ENCODE measurements at places on chromosomes 11 and 22.
A peak's percentile ranks its signal among the peaks of the same experiment; 100 is the strongest.

DNA sequence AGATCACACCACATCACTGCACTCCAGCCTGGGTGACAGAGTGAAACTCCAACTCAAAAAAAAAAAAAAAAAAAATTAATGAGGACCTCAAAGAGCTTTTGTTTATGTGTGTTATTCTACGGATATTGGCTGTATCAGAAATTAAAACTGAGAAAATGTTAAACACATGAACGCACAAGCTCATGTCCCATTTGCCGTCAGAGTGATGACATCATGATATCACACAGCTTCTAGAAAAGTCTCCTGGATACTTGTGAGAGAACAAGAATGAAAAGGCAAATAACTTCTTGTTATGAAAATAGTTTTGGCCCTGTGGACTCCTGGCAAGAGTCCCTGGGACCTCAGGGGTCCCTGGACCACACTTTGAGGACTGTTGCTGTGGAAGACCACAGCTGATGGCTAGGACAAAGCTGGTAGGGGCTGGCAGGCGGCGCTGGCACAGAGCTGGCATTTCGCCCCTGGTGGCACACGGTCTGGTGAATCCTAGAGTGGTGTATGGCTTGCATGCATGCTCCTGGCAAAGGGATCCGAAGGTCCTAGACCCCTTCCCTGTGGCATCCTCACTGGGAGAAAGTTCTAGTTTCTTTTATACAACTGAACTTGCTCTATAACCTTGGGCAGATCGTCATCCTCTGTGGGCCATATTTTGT, 73.7 kb downstream of the NAT10 start:
- DNase-seq = no peak

DNA sequence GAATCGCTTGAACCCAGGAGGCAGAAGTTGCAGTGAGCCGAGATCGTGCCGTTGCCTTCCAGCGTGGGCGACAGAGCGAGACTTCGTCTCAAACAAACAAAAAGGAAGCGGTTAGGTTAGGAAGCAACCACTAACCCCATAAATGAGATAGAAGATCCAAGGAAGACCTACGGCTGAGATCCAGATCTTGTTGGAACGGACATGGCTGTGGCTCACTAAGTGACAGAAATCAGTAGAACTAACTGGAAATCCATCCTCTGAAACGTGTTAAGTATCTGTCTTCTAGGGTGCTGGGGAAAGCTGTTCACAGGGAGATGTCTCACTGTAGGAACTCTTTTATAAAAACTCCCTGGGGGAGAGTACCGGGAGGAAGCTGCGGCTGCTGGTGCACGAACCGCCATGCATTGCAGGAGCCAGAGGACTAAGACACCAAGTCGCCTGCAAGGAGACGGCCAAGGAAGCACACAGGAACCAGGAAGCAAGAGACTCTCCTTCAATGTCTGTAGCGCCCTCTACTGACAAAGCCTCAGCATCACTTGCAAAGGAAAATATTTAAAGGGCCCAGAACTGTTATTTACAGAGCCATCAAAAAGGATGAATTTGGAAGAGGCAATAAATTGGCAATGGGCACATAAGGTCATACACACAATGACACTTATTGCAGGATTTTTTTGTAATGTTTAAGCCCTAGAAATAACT, 16.9 kb upstream of the SPTY2D1 start:
- DNase-seq = peak; percentile 48

DNA sequence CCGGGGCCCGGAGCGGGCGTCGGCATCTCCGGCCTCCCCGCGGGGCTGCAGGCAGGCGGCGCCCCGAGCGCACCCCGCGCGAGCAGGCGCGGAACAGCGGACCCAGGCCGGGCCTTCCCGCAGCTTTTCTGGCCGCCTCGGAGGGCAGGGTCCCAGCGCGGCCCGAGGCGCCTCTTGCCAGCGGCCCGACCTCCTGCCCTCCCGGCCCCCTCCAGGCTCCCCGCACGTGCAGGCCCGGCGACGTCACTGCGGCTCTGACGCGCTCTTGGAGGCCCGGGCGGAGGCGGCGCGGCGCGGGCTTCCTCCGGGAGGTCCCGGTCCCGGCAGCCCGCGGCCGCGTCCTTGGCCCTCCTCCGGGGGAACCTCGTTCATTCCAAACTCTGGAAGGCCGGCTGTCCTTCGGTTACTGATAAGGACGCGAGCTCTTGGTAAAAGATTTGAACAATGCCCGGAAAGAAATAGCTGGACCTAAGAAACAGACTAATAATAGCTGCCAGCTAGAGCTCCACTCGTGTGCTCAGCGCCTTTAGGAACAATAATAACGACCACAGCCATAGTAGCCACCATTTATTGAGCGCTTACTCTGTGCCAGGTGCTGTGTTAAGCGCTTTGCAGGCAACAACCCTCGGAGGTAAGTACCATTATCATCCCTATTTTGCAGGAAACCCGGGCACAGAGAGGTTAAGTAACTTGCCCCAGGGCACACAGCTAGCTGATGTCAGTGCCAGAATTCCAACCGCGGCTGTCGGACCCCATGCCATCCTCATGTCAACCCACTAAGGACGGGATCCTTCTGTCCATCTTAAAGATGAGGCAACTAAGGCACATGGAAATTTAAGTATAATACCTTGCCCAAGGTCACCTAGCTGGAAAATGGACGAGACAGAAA, 39.1 kb upstream of the CREB3L1 start:
- peak; percentile 56 for DNase-seq

DNA sequence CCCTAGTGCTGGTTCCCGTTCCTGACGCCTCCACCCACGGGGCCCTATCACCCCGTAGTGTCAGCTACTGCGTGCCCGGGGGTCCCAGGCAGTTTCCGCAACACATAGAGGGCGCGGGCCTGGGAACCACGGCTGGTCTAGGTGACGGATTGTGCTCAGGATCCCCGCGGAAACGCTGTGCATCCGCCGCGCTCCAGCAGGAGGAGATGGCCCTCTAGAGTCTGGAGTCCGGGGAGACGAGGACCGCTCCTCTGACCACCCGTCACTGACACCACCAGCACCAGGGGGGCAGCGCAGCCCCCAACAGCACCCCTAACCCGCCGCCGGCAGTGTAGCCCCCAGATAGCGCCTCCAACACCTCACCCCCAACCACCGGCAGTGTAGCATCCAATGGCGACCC, 4.4 kb upstream of the RFPL3 start:
- DNase-seq = no peak

DNA sequence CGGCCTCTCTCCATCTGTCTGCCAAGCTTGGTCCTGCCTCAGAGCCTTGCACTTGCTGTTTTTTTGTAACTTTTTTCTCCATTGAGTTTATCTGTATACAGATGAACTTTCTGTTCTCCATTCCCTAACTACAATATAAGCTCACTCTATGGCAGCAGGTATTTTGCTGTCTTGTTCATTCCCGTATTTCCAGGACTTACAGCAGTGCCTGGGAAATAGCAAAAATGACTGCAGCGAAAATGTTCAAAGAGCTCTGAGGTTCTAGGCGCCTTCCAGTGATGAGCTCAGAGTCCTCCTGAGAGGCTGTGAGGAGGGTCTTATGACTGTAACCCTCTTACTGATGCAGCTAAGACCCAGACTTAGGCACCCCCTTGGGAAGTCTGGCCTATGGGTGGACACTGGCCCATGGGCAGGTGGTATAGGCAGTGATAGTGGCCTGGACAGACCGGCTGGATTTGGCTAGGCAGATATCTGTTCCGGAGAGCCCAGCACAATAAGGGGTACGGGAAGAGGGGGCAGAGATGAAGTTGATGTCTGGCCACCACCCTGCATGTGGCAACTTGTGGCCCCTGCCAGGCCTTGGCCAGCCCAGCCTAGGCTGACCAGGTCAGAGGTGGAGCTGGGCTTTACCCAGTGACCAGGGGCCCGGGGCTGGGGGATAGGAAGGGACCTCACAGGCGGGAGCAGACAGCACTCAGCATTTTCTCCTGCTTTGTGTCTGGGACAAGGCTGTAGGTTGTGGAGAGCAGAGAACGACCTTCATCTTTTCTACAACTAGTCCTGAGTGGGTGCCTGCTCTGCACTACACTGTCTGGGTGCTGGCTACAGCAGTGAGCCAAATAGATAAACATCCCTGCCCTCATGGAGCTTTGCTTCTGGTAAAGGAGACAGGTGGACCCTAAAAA, 4.6 kb downstream of the ATF4 start:
- DNase-seq = no peak

- no peak for DNase-seq
Observed at GRCh38 chr22:37377927-37378326, 49.4 kb downstream of the ELFN2 start.
